Left forelimb (tissue), 1 donor: ENCODE measurements at places on chromosomes 12 and 14.

- no peak for DNase-seq
Observed at GRCh38 chr12:116856729-116857128, 24.5 kb downstream of the HRK start.

- DNase-seq = no peak
Observed at GRCh38 chr12:12749433-12749832, 32.3 kb downstream of the CDKN1B start.

- no peak for DNase-seq
Observed at GRCh38 chr12:7905071-7905470, 30.9 kb downstream of the SLC2A3 start.

- DNase-seq = no peak
Observed at GRCh38 chr14:75800792-75801191, 139.7 kb downstream of the TTLL5 start.

DNA sequence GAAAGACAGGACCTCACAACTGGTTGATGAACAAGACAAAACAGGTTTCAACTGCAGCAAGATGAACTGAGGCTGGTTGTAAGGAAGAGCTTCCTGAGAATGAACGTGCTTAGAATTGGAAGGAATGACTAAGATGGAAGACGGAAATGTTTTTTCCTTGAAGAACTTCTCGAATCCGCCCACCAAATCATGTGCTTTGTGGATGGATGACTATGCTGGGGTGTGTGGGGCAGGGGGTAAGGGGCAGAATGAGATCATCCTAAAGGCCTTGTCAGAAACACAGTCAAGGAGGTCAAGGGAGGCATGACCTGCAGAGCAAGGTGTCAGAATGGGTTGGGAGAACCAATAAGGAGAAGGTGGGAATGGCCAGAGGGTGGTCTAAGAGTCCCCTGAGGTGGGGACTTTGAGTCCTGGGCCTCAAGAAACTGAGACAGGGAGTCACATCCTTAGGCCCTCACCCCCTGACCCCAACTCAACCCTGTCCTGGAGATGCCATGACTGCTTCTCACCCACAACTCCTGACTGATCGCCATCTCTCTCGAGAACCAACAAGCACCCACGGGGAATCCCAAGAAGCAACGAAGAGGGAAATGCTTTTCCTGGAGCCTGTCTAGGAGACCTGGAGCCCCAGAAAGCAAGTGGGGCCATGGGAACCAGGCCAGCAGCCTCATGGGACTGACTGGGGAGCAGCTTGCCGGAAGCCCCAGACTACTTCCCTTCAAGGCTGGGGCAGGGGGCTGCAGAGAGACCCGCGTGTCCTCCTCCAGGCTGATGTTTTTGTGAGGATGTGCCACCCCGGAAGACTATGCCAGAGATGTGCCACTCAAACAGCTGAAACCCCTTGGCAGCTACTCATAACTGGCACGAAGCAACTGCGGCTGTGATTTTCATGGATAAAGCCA lies 84.0 kb downstream of the ACTN1 start:
- no peak for DNase-seq

GRCh38 chr12:51246254-51246853 lies 7.7 kb downstream of the DAZAP2 start:
- DNase-seq = no peak

DNA sequence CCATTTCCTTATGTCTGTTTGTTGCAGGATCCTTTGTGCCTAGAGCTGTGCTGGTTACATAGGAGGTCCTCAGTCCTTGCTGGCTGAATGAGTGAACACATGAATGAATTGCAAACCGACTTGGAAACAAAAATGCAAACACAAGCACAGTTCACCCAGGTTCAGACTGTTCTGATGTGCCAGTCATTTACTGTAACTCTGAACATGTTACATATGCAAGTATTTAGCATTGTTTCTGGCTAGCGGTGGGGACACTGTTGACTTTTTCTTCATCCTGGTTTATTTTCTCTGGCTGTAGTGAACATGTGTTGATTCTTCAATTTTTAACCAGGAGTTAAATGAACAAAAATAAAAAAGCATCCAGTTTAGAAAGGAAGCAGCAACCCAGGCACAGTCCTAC lies 33.4 kb downstream of the TSPAN9 start:
- DNase-seq = no peak

GRCh38 chr14:61649283-61649682 lies 46.0 kb upstream of the HIF1A start:
- DNase-seq = no peak

- DNase-seq = no peak
Observed at GRCh38 chr12:57185403-57185802, 31.2 kb upstream of the NXPH4 start.

- DNase-seq = no peak
Observed at GRCh38 chr14:22994762-22995275, 12.5 kb upstream of the AJUBA start.
